Spinal cord (tissue), 10 donors: ENCODE measurements at places on chromosomes 4 and X.

DNA sequence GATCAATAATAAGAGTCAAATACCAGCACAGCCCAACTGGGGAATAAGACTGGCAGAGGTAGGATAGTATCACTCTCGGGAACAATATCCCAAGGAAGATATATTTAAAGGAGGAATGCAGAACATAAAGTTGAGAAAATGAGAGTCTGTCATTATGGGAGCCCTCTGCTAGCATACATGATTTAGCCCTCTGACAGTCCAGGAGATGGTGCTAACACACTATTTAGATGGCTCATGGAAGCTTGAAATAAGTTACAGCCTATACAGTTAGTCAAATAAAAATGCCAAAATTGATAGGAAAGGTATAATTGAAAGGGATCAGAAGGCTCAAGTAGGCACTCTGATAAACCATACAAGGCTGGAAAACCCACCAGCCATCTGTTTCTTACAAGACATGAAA lies 201.0 kb upstream of the NEIL3 start:
- no peak for DNase-seq

DNA sequence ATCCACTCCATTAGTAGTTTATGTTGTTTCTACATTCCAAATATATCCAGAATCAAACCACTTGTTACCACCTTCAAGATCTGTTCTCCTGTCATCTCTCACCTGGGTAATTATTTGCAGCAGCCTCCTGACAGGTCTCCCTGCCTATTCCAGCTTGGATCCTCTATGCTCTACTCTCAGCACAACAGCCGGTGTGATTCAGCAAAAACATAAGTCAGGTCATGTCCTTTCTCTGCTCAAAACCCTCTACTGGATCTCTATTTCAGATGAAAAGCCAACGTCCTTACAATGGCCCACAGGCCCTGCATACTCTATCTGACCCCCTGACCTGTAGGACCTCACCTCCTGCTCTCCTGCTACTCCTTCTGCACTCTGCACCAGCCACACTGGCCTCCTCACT lies 84.5 kb downstream of the NHSL2 start:
- DNase-seq = no peak

DNA sequence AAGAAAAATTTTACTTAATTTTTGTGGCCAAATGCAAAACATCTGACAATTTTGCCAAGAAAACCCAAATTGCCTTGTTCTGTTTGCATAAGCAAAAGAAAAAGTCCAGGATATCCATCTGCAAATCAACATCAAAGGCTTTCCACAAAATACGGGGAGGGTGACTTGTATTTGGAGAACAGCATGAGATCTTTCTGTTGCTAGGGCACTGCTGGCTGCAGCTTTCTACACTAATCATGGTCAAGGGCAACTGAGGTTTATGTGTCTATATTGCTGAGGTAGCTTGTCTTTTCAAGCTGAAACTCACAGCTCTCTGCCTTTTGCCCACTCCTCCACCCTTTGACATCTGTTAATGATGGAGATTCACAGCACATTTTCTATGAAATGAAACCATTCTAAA lies 389.1 kb downstream of the NKX6-1 start:
- DNase-seq = peak; percentile 21

DNA sequence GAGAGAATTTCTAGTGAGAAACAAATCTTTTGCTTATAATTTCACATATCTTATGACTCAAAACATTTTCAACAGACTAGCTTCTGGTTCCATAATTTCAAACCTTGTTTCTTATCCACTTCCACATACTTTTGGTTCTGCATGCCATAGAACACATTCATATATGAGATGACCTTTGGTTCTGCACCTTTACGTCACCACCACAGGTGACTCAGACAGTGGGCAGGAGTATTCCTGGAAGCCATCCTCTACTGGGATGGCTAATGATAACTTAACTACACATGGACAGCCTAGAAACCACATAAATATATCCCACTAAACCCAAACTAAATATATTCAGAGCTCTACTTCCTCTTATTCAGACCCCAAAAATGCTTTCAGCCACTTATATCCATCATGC lies 133.3 kb downstream of the DCK start:
- DNase-seq = no peak

DNA sequence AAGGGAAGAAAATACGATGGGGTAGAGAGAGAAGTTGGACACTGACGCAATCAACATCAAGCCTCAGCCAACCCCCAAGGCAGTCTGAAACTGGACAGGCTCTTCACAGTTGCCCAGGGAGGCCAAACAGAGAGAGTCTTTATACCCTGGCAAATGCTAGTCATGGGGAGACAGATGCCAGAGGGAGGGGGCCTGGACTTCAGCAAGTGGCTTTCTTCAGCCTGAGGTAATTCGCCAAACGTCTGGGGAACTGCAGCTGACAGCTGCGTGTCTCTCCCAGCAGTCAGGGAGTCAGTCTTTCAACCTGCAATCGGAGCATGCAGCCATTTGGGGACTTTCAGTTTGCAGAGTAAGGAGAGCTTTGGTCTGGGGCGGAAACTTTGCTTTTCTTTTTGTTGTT lies 521.6 kb downstream of the TRIML1 start:
- peak; percentile 17 for DNase-seq

DNA sequence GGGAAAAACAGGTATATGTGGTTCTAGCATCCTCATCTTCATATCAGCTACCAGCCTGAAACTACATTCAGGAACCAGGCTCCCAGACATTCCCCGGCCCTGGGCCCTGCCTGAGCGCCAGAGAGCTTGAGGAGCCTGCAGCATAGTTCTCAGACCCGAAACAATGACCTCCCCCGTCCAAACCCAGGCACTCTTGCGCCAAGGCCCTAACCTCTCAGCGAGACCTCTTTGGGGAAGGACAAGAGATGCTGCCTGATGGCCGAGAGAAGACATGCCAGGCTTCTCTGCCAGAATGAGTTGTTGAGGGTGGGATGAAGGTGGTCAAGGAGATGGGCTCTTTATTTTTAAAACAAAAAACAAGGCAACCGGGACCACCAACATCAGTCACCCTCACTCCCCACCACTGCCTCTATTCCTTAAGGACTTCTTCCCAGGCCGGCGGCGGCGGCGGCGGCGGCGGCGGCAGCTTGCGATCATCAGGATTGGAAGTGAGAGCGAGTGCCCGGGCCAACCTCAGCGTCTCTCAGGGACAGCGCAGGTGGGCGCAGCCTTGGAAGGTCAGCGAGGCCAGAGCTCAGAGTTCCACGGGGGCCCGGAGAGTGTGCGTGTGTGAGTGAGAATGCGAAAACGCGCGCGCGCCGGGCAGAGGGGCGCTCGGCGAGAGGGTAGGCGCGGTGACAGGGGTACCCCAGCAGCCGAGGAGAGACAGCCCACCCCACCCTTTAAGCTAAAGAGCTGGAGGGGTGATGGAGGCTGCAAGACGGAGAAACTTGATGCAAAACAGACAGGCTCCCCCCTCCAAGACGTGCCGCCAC lies 601 bp downstream of the INPP4B start:
- DNase-seq = peak; percentile 61

GRCh38 chr4:110527156-110527555 lies 51.2 kb downstream of the ENPEP start:
- DNase-seq = no peak

- DNase-seq = no peak
Measured at GRCh38 chr4:104066533-104066932, 346.7 kb upstream of the TACR3 start.

GRCh38 chr4:19945501-19945900 lies 306.2 kb upstream of the SLIT2 start:
- DNase-seq = no peak

- DNase-seq = no peak
Measured at GRCh38 chrX:131287560-131288179, 1.4 kb downstream of the IGSF1 start.

DNA sequence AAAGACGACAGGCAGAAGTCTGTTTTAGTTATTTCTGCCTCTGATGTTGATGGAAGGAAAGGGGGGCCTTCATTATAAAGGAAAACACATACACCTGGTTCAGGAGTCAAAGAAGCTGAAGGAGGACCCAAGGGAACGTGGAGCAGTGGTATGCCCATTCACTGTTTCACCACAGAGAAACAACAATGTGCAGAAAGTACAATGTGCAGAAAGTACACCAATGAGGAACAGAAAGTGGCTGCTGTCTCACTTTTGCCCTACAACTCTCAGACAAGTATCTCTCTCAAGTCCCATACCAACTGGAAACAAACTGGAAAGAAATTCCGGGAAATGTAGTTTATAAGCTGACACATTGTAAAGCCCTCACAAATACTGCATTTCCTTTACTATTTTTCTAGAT lies 564.5 kb downstream of the TRAM1L1 start:
- no peak for DNase-seq

DNA sequence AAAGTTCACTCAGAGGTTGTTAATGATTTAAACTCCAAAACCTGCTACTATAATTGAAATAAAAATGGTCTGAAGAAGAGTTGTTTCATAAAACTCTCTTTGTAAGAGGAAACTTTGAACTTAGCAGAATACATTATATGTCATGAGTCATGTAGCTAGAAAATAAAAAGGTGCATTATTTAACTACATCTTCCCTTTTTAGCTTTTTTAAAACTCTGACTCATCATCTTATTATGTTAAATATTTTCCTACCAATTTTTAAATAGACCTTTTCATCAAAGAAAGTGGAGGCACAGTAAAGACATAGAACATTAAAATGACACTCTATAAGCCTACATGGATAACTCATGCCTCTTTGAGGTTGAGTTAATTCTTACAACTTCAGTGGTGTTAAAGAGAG lies 1.2 kb upstream of the ZNF827 start:
- DNase-seq = no peak

DNA sequence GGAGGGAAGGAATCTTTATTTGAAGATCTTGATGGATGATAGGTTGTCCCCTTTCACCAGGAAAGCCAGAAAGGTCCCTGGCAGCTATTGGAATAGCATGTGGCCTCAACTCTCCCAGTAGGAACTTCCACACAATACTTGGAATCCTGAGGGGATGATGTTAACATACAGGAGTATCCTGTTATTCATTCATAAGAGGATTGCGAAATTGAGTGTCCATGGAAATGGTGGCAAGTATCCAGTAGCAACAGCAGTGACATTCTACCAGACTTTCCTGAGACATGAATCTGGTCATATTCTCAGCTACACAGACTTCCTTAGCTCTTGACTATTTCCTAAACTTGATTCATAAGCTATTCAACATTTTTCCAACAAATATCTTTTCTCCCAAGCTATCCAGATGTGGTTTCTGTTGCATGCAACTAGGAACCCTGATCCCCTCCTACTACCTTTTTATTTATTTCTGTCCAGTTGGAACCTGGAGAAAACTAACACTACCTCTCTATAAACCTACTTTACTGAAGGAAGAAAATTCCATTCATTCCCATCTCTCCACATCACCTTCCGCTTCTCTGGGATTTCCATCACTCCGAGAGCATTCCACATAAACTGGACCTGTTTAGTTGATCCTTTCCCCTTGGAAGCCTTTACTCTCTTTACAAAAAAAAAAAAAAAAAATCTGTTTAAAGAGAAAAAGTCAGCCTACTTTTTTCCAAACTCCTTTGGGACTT lies 101.8 kb downstream of the ANXA5 start:
- no peak for DNase-seq

DNA sequence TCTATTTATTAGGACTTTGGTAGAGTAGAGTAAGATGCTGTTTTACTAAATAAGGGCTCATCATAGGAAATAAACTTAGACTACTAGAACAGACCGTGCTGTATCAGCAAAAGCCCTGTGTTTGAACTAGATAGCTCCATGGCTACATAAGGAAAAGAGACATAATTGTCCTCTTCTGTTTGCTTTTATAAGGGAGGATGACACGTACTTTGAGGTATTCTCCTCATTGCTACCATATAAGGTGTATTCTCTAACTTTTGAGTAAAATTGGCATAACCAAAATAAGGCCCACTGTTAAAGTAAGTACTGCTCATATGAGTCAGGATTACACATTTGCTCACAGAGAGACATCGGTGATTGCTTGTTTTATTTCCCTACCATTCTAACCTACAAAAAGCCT lies 64.3 kb downstream of the PDLIM5 start:
- DNase-seq = no peak

DNA sequence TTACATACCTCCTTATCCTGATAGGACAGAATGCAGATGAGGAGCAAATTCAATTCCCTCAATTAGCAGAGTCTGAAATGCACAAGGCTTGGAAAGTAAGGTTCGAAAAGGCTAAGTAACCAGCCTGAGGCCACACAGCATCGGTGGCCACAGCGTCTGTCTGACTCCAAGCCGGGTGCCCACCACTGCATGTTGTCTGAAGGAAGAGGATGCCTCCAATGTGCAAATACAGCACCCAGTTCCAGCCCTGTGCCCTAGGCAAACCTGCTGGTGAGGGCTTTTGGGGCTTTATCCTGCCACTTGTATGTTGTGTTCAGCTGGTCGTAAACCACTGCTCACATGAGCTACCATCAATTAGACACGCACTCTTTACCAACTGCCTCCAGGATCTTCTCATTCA lies 48.6 kb upstream of the PPP2R2C start:
- DNase-seq = no peak

- no peak for DNase-seq
Measured at GRCh38 chr4:31351695-31352094, 631.5 kb downstream of the PCDH7 start.

DNA sequence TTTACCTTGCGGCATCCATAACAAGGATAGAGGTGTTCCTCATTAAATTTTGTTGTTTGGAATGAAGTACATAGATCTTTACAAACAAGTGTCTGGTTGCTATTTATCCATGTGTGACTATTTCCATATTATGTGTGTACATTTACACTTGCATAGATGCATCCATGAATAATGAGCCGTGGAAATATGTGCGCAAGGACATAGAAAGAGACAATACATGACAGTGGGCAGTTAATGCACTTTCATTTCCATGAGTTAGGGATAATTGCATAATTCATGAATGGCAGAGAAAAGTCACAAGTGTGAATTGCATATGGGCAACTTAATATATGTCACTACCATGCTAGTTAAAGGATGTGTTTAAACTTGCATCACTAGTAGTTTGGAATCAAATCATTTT lies 338.2 kb upstream of the PITX2 start:
- DNase-seq = no peak

- DNase-seq = no peak
Measured at GRCh38 chrX:136325377-136325776, 24.6 kb downstream of the ADGRG4 start.

DNA sequence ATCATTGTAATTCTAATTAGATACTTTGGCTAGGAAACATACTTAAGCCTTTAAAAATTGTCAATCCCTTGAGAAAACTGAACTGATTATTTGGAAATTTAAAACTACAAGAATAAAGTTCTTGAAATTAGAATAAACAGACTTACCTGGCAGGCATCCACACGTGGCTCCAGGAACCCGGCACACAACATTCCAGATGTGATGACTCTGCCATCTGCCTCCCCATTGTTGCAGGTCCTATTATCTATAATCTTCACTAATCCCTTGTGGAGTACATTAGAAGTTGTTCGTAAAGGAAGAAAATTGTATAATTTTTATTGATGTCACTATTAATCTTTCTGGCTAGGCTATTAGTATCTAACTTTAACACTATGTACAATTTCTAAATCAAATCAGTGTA lies 16.2 kb upstream of the GNRHR start:
- DNase-seq = no peak

DNA sequence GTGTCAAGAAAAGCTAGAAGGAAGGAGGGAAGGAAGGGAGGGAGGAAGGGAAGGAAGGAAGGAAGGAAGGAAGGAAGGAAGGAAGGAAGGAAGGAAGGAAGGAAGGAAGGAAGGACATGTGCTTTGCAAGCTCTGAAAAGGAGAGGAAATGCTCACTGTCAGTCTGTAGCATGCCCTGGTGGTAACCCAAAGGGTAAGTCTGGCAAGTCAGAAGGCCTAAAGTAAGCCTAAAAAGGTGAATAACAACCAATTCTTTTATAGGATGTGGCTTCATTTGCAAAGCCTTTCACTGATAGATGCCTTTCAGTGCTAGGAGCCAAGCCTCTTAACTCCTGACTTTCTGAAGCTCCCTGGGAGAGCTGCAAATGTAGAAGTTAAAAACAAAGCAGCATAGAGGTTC lies 542.6 kb downstream of the CFAP47 start:
- DNase-seq = no peak
